ENCODE measurements at places on chromosomes 1 and 21.
A peak's percentile ranks its signal among the peaks of the same experiment; 100 is the strongest.

- peak; percentile 34 for DNase-seq
These were observed at the start of the genes PLA2G2C and UBXN10 for GRCh38 chr1:20185834-20186782. Gene PLA2G2C (minus strand): TSS chr1:20186518. CDS start chr1:20177363, 9,155 bp downstream. Gene UBXN10 (plus strand): TSS chr1:20186096. CDS start chr1:20190562, 4,466 bp downstream.

- DNase-seq: peak; percentile 26
These were observed 9.8 kb upstream of the FNBP1L start for GRCh38 chr1:93437976-93438605.

- no peak for DNase-seq
These were observed 20.3 kb downstream of the TNNT2 start for GRCh38 chr1:201357211-201357610.

DNA sequence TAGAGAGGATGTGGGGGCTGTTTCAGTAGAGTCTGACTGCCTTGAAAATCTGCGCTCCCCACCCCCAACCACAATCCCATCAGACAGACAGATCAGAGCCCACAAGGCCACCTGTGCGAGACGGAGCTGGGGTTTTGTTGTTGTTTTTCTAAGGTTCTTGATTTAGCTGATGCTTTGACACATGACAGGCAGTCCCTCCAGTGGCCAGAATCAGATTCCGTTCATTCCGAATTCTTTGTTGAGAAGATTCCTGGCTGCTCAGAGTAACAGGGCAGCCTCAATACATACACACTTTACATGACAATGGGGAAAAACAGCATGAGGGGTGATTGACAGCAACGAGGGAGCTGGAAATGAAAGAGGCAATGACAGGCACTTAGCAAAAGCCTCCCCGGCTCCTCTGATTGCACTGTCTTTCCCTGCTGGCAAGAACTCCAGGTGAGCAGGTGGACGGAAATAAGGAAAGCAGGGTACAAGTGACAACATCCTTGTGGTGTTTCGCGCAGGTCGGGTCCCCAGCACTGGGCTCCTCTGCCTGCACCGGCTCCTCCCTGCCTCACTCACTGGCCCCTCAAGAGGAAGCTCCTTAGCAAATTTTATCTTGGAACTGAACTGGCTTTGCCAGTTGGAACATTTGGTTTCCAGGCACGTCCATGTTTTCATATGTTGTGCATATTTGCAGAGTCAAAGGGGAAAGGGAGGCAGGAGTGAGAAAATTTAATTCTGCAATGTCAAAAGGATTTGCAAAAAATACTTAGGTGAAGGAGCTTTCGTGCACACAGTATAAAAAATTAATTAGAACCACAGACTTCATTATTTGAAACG is 148.7 kb downstream of the PGBD5 start:
- DNase-seq: peak; percentile 48

- no peak for DNase-seq
These were observed 108.1 kb downstream of the MATN1 start for GRCh38 chr1:30615076-30615795.

GRCh38 chr1:65734979-65735378 is 57.7 kb upstream of the PDE4B start:
- DNase-seq: no peak

DNA sequence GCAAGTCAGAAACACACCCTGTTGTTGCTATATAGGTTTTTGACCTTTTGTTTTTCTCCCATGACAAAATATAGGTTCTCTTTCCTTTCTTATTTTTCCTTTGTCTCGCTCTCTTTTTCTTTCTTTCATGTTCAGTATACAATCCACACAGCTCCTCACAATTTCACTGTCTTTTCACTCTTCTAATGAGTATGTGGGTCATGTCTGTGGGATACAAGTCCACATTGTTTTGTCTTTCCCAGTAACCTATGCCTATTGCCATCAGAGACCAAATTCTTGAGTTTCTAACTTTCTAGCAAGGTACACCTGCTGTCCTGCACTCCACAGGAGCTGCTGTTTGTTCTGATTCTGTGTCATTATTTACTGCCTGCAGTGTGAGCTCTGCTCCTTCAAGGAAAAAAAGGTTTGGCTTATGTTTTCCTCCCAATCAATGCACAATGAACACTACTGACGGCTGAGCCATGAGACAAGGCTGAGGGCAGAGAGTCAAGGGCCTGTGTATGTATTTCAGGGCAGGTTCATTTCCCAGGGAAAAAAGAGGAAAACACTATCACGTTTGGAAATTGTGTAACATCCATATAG is 453.8 kb downstream of the NEGR1 start:
- DNase-seq: no peak

DNA sequence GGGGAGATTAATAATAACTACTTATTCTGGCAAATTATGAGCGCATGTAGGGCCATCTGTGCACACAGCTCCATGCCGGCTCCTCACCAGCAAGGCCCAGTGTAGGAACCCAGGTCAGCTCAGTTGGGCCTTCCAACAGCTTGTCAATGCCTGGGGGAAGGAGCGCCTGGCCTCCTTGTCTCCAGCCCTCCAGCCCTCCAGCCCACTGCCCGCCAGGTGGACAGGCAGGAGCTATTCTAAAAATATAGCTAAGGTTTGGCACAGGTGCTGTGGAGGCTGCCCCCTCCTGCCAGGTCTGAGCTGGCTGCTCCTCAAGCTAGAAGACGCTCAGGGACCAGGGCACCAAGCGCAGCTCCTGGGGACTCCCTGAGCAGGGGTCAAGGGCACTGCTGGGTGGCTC is 85.7 kb downstream of the GRIK3 start:
- DNase-seq: no peak

DNA sequence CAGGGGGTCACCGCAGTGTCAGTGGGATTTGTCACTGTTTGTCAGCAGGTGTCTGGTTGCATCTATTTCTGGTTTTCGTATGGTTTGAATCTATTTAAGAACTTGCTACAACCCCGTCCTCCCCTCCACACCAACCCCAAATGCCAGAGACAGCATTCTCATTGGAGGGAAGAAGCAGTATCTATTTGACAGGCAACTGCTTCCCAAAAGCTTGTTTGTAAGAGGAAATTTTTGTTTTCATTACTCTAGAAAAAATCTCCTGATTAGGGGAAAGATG is 54.4 kb downstream of the NR5A2 start:
- no peak for DNase-seq

DNA sequence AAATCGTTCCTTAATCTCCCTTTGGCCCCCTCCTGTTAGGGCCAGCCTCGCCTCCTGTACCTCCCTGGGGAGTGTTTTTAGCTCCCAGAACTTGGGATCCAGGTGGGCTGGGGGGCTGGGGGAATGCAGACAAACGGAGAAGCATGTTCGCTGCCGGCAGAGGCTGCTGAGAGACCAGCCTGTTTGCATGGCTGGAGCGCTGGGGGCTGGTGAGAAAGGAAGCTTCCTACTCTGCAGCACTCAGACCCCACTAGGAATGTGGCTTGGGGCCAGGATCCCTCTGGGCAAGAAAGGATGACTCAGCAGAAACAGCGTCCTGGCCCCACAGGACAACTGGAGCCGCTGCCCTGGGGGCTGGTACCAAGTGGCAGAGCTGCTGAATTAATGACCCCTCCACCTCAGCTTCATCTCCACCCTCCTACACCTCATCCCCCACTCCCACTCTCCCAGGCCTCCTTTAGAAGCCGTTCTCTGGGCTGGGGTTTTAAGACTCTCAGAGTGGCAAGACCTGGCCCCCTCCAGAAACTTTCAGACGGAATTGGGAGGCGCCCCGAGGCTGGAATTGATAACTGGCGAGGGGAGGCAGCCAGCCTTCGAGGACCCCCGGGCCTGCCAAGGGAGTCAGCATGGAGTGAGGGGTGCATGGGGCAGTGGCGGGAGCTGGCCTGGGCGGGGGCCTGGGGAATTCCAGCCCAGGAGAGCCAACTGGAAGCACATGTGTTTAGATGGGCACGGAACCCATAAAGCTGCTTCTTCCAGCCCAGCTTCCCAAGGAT is 28.5 kb upstream of the EPS8L3 start:
- peak; percentile 86 for DNase-seq

- DNase-seq: no peak
These were observed 286.9 kb downstream of the KIF26B start for GRCh38 chr1:245441689-245442088.

- no peak for DNase-seq
These were observed 35.4 kb downstream of the ACTL8 start for GRCh38 chr1:17790383-17791054.

- no peak for DNase-seq
These were observed 1.6 kb upstream of the AJAP1 start for GRCh38 chr1:4652631-4653327.

GRCh38 chr1:165598676-165599059 is 32.4 kb upstream of the MGST3 start:
- DNase-seq: peak; percentile 39

DNA sequence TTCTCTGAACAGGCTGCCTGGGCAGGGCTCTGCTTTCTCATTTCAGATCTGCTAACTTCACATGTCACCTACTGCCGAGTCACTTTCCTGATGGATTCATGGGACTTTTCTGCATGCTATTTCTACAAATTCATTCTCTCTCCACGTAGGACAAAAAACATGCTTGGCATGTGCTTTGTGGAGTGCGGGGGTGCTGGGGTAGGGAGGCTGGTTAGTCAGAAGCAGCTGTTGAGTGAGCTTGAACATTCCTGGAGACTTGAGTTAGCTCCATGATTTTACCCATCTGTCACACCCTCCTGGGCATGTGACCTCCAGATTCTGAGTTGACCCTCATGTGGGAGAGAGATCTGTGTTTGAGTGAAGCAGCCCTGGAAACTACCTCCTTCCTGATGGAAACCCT is 71.4 kb downstream of the UCK2 start:
- DNase-seq: no peak

- no peak for DNase-seq
These were observed 3.6 kb upstream of the OTUD3 start for GRCh38 chr1:19878637-19878985.

GRCh38 chr1:67958472-67958871 is 92.0 kb downstream of the DIRAS3 start:
- DNase-seq: no peak

Data from NCI-H2227 treated with DMSO at 0.1 percent for 48 hours (cell line).